ENCODE measurements at places on chromosomes 2 and 18. TPM values are rescaled to one million over a fixed set of nuclear protein-coding genes. Genes with fewer than 3 reads are reported as not detected.

KLHL14 gene
- 1.1 TPM for polyA plus RNA-seq

C2orf15 gene
- polyA plus RNA-seq, result 3.0 TPM

POTEC gene
- not detected for polyA plus RNA-seq

DARS1 gene
- 31.7 TPM for polyA plus RNA-seq

TACR1 gene
- polyA plus RNA-seq, result 0.09 TPM

NPHP1 gene
- polyA plus RNA-seq, result 0.74 TPM

GTF2A1L gene
- polyA plus RNA-seq, result 0.20 TPM

BOLL gene
- 0.03 TPM for polyA plus RNA-seq

POLR1B gene
- polyA plus RNA-seq, result 50.2 TPM

All from H1 (cell line).